ENCODE measurements at places on chromosomes 6 and 20. TPM values are rescaled to one million over a fixed set of nuclear protein-coding genes. Genes with fewer than 3 reads are reported as not detected.

MLIP gene
- total RNA-seq: 0.32 TPM

TREM1 gene
- total RNA-seq: 2.5 TPM

TCEA2 gene
- 13.2 TPM for total RNA-seq

NKX2-2 gene
- total RNA-seq: 3.5 TPM

LRRC73 gene
- 0.87 TPM for total RNA-seq

HCRTR2 gene
- not detected for total RNA-seq

C6orf163 gene
- total RNA-seq: 1.5 TPM

All from pancreas (tissue), 10 donors.